ENCODE measurements at places on chromosomes 7 and 10.

DNA sequence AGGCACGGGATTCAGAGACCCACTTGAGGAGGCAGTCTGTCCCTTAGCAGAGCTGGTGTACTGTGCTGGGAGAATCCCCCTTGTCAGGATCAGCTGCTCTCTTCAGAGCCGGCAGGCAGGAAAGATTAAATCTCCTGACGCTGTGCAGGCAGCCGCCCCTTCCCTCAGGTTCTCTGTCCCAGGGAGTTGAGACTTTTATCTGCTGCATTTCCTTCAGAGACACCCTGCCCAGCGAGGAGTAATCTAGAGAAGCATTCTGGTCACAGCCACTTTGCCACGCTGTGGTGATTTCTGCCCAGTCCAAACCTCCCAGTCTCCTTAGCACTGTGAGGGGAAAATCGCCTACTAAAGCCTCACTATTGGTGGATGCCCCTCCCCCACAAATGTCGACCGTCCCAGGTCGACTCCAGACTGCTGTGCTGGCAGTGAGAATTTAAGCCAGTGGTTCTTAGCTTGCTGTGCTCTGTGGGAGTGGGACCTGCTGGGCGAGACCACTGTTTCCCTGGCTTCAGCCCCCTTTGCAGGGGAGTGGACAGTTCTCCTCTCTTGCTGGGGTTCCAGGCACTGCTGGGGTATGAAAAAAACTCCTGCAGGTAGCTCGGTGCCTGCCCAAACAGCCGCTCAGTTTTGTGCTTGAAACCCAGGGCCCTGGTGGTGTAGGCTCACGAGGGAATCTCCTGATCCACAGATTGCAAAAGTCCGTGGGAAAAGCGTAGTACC lies 265.4 kb downstream of the ZWINT start:
- DNase-seq, result no peak

DNA sequence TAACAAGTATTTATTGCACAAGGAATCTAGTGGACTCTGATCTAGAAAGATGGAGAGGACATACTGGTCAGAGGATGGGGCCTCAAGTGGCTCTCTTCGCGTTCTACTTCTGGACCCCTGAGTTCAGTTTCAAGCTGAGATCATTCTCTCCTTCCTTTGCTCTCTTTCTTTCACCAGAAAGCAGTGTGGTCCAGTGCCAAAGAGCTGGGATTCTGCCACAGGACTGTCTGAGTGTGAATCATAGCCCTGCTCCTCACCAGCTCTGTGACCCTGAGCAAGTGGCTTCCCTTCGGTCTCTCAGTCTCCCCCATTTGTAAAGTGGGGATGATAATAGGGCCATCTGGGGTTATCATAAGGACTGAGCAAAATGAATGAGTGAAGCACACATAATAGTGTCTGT lies 715.2 kb downstream of the SUGCT start:
- DNase-seq, result no peak

DNA sequence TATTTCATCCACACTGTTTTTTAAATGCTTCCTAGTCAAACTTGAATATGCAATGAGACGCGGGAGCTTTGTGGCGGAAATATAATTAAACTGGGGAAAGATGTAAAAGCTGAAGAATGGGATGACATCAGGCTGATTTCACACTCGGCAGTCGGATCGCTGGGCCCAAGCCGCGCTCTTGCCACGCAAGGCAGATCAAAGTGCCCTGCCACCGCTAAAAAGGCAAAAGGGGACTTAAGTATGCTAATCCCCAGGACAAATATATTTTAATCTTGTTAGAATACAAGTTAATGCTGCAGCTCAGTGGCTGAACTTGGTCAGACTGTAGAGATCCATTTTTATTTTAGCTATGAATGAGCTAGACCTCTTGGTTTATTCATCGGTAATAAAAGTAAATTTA lies 13.8 kb downstream of the EN2 start:
- no peak for DNase-seq

GRCh38 chr10:33027088-33027487 lies 69.1 kb upstream of the ITGB1 start:
- DNase-seq, result no peak

DNA sequence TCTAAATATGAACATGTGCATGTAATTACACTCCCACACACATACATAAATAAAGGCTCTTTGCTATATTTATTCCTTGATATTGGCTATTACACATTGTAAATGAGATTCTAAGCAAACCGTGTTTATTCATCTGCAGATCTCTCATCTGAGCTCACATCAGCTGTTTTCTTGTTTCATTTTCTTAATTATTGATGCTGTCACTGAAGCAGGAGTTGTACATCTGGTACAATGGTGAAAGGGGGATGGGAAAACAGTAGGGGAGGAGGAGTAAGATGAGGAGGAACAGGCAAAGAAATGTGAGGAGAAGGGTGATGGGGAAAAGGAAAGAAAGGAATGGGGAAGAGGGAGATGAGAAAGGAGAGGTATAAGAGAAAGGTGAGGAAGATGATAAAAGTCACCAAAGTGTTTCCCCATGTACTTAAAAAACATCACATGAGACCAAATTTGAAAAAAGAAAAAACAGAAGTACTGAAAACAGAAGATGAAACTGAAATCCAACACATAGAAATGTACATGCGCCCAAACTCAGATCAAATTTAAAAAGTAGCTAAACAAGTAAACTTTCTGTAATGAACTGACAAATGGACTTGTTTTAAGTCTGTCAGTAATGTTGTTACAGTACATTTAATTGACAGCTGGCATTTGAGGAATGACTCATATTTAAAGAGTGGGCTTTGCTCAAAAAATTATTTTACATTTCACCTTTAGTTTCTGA lies 472.2 kb downstream of the ARL4A start:
- DNase-seq, result no peak

- no peak for DNase-seq
Observed at GRCh38 chr10:70773965-70774809, 11.0 kb downstream of the TBATA start.

GRCh38 chr7:151559557-151560183 lies 40.0 kb upstream of the RHEB start:
- no peak for DNase-seq

- DNase-seq, result no peak
Observed at GRCh38 chr7:30904561-30904960, 7.1 kb upstream of the AQP1 start.

DNA sequence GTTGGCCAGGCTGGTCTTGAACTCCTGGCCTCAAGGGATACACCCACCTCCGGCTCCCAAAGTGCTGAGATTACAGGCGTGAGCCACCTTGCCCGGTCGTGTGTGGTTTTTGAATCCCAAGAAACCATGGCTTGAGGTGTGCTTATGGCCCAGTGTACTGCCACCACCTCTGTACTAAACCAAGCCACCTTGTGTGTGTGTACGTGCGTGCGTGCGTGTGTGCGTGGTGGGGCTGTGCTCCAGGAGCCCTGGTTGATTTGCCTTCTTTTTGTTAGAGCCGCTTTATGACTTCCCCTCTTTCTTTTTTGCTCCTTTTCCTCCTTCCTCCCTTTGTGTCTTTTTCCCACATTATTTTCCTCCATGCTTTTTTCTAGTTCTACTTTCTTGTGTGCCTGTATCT lies 121.4 kb downstream of the CAMK1D start:
- DNase-seq, result no peak

- DNase-seq, result peak; percentile 33
Observed at GRCh38 chr7:1579481-1580421, 9.9 kb upstream of the PSMG3 start.

GRCh38 chr10:116113721-116114501 lies 159.1 kb downstream of the GFRA1 start:
- peak; percentile 59 for DNase-seq

- no peak for DNase-seq
Observed at GRCh38 chr7:144791488-144791887, 44.4 kb downstream of the TPK1 start.

DNA sequence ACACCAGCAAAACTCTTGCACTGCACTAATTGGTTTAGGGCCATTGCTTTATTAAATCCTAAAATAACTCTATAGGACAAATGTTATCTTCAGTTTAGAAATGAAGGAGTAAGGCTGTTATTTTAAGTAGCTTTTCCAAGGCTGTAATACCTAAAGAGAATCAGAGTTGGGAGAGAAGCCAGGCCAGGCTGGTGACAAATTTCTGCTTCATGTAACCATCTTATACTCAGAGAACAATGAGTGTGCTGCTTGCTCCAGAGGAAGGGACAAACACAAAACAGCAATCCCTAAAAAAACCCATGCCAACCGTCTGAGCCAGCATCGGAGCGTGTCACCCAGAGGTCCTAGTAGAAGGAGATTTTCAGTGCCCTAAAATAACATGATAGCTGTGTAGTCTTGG lies 49.7 kb upstream of the TARP start:
- no peak for DNase-seq

GRCh38 chr7:153061910-153062528 lies 302.5 kb downstream of the ACTR3B start:
- DNase-seq, result no peak

DNA sequence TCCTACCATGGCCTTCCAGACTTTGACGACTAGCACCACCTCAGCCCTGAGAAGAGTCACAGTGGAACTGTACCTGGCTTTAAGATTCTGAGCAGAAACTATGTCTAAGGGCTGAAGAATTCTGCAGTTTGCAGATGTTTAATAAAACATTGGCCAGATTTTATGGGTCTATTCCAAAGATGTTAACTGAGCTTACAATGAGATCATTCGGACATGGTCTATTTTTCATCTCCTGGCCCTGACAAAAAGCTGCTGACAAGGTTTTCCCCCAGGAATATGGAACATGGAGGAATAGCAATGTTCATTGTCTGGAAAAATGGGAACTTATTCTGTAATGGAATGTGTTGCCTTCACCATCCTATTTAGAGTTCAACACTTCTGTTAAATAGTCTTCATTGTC lies 66.4 kb downstream of the PTF1A start:
- no peak for DNase-seq

- DNase-seq, result no peak
Observed at GRCh38 chr10:131949041-131949862, 32.5 kb downstream of the BNIP3 start.

DNA sequence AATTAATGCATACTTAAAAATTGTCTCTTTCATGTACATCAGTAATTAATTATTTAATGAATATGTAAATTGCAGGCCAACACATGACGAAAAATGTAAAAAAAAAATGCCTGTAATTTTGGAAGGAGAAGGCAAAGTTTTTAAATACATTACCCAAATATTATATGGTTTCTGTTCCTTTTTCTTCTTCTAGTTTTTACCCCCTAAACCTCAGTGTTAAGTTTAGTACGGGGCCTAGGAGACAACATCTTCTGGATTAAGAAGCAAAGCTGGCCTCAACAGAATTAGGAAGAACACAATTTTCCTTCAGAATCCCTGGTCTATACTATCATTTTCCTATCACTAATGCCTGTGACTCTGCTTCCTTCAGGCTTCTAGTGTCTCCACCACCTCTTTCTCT lies 459.3 kb upstream of the NRP1 start:
- no peak for DNase-seq

- DNase-seq, result no peak
Observed at GRCh38 chr10:78342827-78343653, 309.4 kb downstream of the RPS24 start.

DNA sequence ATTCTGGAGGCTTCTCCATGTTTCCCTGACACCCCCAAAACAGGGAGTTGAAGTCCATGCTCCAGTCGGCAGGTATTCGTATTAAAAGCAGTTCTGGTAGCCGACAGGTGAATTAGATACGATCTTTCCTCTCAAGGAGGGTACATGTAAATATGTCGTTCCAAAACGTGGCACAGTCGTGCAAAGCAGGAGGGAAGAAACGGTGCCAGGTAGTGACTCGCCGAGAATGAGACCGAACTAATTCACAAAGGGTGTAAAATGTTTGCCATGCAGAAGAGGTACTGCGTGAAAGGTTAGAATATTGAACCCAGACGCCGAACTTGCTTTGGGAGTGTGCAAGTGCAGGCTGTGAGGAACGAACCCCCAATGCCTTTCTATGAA lies 483 bp downstream of the EDRF1 start:
- DNase-seq, result no peak

DNA sequence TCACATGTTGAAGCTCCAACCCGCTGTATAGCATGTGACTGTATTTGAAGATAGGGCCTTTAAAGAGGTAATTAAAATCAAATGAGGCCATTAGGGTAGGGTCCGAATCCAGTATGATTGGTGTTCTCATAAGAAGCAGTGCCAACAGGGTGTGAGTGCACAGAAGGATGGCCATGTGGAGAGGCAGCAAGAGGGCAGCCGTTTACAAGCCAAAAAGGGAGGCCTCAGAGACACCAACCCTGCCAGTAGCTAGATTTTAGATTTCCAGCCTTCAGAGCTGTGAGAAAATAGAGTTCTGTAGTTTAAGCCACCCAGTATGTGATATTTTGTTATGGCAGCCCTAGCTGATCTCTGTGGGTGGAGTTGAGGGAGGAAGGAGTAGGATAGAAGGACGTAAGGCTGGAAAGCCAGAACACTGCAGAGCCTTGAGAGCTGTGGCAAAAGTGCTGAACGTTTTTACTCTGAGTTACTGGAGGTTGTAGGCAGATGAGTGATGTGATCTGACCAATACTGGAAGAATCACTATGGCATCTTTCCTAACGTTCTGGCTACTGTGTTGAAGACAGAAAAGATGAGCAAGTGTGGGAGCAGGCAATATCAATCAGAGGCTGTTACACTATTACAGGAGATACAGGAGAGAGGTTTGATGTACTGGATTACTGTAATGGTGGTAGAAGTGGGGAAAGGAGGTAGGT lies 334.9 kb downstream of the ELMO1 start:
- DNase-seq, result no peak

- DNase-seq, result no peak
Observed at GRCh38 chr7:151805191-151805590, 71.7 kb downstream of the PRKAG2 start.

DNA sequence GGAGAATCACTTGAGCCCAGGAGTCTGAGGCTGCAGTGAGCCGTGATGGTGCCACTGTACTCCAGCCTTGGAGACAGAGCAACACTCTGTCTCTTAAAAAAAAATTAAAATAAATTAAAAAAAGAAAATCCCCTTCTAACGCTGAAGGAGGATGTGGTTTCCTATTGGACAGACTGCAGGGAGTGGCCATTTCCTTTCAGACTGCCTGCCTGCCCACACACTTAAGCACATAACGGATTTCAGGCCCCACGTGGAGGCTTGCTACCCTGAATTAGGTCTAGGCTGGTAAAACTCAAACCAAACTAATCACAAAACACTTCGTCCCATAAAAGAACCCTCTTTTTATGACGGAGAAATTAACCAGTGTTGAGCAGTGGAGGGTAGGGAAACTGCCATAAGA lies 34.0 kb downstream of the GATA3 start:
- no peak for DNase-seq

GRCh38 chr10:59312247-59312646 lies 50.1 kb downstream of the FAM13C start:
- DNase-seq, result no peak

DNA sequence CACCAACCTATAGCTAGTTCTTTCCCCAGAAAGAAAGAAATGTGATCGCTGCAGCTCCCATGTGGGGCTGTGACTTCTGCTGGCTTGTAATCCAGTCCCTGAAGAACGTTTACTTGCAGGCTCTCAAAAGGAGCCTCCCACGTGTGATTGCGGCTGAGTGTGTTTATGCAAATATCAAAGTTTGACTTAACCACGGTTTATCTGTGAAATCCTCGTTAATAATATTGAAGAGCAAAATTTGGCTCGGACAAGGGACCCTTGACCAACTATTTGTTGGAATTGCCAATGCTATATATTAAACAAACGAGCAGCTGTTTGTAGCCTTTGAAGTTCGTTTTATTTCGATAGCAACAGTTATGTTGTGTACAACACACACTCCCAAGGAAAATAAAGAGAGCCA lies 470.1 kb upstream of the NRP1 start:
- DNase-seq, result no peak

- DNase-seq, result no peak
Observed at GRCh38 chr10:42937649-42938180, 139.2 kb upstream of the RET start.
